ENCODE measurements at places on chromosomes 1 and 21.
A peak's percentile ranks its signal among the peaks of the same experiment; 100 is the strongest.

- no peak for DNase-seq
Measured at GRCh38 chr1:213273546-213273945, 222.5 kb downstream of the RPS6KC1 start.

GRCh38 chr1:182046763-182047162 lies 14.7 kb downstream of the ZNF648 start:
- no peak for DNase-seq

DNA sequence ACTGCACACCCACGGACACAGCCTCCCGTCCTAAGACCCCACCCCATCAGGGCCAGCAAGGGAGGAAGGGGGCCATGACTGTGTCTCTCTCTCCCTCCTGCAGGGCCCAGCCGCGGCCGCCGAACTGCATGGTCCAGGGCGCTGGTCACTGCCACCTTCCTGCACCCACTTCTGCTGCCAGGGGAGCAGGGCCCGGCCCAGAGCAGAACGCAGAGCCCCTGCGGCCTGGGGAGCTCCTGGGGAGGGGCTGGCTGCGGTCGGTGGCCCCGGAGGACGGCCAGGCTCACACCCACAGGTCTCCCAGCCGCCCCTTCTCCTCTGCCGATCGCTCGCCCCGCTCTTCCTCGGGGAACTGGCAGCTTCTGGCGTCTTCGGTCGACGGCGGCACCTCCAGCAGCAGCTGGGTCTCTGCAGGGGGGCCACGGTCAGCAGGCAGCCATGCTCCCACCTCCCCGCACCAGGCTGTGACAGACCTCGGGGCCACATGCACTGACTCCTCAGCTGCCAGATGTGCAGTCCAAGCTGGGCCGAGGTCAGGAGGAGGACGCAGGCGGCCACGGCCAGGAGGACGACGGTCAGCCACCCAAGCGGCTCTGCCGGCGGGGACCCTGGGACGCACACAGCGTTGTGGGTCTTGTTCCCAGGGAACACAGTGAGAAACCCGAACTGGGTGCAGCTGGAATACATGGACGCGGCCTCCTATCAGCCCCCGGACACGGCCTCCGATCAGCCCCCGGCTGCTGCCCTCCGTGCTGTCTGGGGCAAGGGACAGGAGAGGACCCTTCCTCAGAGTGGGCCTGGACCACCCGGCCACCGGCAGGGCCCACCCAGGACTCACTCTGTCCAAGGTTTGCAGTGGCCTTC lies 2.6 kb downstream of the TNFRSF18 start:
- DNase-seq: no peak

GRCh38 chr21:34129039-34129891 lies 55.9 kb downstream of the MRPS6 start:
- peak; percentile 58 for DNase-seq

DNA sequence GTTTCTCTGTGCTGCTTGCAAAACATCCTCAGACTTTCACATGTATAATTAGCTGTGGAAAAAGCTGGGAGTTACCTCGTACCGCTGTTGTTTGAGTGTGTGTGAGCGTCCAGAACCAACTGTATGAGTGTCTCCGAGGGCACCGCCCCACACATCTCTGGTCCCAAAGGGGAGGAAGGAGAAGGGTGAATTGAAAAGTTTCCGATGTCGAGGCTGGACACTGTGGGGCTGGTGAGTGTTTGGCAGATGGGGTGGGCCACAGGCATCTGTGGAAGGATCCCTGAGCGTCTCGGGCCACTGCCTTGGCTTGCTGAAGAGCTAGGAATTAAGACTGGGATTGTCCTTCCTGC lies 1.2 kb downstream of the ATP2B4 start:
- DNase-seq: no peak

DNA sequence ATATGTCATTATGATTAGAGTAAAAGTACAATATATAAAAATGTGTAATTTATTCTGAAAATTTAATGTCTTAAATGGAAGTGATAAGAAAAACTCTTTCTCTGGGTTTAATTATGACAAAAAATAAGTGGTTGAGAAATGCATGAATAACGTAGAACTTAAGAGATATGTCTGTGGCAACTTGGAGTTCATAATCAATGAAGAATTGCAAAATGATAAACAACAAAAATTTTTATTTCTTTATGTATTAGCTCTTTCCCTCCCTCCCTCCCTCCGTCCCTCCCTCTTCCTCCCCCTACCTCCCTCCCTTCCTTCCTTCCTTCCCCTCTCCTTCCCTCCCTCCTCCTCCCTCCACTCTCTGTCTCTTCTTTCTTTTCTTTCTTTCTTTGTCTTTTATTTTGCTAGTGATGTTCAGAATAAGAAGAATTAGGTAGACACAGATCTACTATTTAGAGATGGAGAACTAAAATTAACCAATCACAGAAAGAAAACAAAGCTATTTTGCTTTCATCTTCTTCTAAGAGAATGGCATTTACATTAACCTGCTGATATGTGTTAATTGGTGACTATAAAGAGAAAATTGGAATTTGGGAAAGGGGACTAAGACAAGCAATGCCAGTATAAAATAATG lies 96.3 kb upstream of the PDC start:
- DNase-seq: no peak

DNA sequence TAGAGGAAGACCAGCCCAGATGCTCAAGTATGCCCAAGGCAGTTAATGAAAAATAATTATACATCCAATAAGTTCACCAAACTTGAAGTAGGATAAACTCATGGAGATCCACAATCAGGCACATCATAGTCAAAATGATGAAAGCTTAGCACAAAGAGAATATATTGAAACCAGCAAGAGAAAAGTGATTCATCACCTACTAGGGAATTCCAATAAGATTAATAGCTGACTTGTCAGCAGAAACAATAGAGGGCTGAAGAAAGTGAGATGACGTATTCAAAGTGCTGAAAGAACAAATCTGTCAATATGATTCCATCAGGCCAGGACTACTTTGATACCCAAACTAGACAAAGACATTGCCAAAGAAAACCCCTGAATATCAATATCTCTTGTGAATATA lies 251.7 kb upstream of the BEND5 start:
- no peak for DNase-seq

DNA sequence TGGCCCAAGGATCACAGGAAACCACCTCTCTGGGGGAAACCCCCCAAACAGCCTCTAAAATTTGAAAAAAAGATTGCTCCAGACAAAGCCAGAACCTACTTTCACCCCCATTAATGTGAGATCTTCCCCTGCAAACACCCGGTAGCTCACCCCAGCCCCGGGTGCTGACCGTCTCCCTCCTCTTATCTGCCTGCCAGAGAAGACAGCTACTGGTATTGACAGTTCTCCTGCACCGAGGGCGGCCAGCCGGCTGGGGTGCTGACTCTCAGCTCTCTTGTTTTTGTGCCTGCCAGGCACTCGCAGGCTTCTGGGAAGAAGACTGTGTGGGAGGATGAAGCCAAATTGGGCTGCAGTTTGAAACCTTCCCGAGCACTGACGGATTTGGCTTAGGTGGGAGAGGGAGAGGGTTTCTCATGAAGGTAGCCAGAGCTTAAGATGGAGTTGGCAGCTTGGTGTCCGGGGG lies 48.2 kb downstream of the RASSF5 start:
- DNase-seq: no peak
